Myocyte (in vitro differentiated cells): ENCODE measurements at places on chromosomes 11 and 22. TPM values are rescaled to one million over a fixed set of nuclear protein-coding genes. Genes with fewer than 3 reads are reported as not detected.

Gene TSGA10IP
- total RNA-seq: not detected in 2 replicates

Gene GP1BB
- 51.2 and 67.7 TPM in 2 replicates for total RNA-seq

Gene LDLRAD3
- 24.2 and 32.5 TPM in 2 replicates for total RNA-seq

Gene RAB39A
- total RNA-seq: not detected in 2 replicates

Gene LRRC75B
- total RNA-seq: 10.0 and 13.2 TPM in 2 replicates

Gene PHETA2
- total RNA-seq: 10.2 and 18.6 TPM in 2 replicates

Gene NAALADL1
- not detected in 2 replicates for total RNA-seq

Gene MFRP
- total RNA-seq: 0.05 and 0.31 TPM in 2 replicates

Gene RFPL2
- total RNA-seq: not detected in 2 replicates

Gene CARD18
- total RNA-seq: not detected in 2 replicates

Gene TST
- 31.9 and 32.2 TPM in 2 replicates for total RNA-seq

Gene OR10D3
- total RNA-seq: not detected in 2 replicates

Gene FOLR2
- not detected in 2 replicates for total RNA-seq

Gene FAT3
- total RNA-seq: 1.0 and 1.7 TPM in 2 replicates

Gene TLCD5
- 17.7 and 24.2 TPM in 2 replicates for total RNA-seq

Gene MOV10L1
- 0.16 and 0.83 TPM in 2 replicates for total RNA-seq

Gene MIOX
- not detected in 2 replicates for total RNA-seq

Gene RASL10A
- total RNA-seq: 2.5 and 9.5 TPM in 2 replicates

Gene OR4A16
- total RNA-seq: not detected in 2 replicates

Gene OR56A1
- 0.05 TPM in 1 of 2 replicates, not detected in the other for total RNA-seq

Gene CARNS1
- 49.7 and 83.0 TPM in 2 replicates for total RNA-seq

Gene FAM180B
- total RNA-seq: 1.8 and 2.8 TPM in 2 replicates

Gene CSNK2A3
- total RNA-seq: 2.1 and 2.9 TPM in 2 replicates

Gene CASP5
- total RNA-seq: not detected in 2 replicates

Gene MUC5AC
- not detected in 2 replicates for total RNA-seq

Gene FOLR3
- total RNA-seq: not detected in 2 replicates

Gene ADAMTS15
- total RNA-seq: 1.8 and 5.0 TPM in 2 replicates

Gene HOATZ
- total RNA-seq: not detected in 2 replicates

Gene MOGAT2
- total RNA-seq: not detected in 2 replicates

Gene XRCC6
- total RNA-seq: 346 and 353 TPM in 2 replicates

Gene HEPN1
- not detected in 2 replicates for total RNA-seq

Gene NCAPH2
- 21.6 and 25.3 TPM in 2 replicates for total RNA-seq

Gene TRIM6
- total RNA-seq: 0.31 and 0.40 TPM in 2 replicates

Gene LAYN
- 15.0 and 28.3 TPM in 2 replicates for total RNA-seq

Gene TBC1D10A
- 18.1 and 19.8 TPM in 2 replicates for total RNA-seq

Gene PNPLA5
- not detected in 2 replicates for total RNA-seq

Gene OR10A2
- total RNA-seq: not detected in 2 replicates

Gene OR2D2
- total RNA-seq: not detected in 2 replicates

Gene LRP4
- 7.6 and 9.6 TPM in 2 replicates for total RNA-seq

Gene C11orf91
- not detected in 2 replicates for total RNA-seq

Gene OR10G4
- total RNA-seq: not detected in 2 replicates
